ENCODE measurements at places on chromosomes 6 and 20.
A peak's percentile ranks its signal among the peaks of the same experiment; 100 is the strongest.

GRCh38 chr20:51342510-51343236, 199.8 kb downstream of the NFATC2 start:
- no peak for DNase-seq

GRCh38 chr6:168535711-168536110, 94.7 kb downstream of the SMOC2 start:
- no peak for DNase-seq

GRCh38 chr6:170187669-170188566, 103.0 kb downstream of the DLL1 start:
- DNase-seq: no peak

GRCh38 chr6:35072698-35073055, 68.5 kb downstream of the TCP11 start:
- no peak for DNase-seq

DNA sequence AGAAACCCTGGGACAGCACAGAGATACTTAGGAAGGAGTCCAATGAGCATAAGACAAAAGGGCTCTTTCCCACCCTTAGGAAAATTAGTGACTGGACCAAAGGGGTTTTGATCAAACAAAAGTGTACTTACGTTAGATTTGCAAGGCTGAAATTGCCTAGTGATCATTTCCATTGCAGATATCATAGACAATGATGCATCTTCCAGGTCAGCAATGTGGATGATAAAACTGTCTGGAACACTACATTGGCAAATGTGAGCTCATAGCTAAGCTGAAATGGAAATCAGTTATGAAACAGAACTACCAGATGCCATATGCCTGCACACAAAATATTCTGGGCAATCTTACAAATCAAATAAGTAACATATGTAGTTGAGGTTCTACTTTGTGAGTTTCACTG, 34.0 kb downstream of the LY86 start:
- no peak for DNase-seq

DNA sequence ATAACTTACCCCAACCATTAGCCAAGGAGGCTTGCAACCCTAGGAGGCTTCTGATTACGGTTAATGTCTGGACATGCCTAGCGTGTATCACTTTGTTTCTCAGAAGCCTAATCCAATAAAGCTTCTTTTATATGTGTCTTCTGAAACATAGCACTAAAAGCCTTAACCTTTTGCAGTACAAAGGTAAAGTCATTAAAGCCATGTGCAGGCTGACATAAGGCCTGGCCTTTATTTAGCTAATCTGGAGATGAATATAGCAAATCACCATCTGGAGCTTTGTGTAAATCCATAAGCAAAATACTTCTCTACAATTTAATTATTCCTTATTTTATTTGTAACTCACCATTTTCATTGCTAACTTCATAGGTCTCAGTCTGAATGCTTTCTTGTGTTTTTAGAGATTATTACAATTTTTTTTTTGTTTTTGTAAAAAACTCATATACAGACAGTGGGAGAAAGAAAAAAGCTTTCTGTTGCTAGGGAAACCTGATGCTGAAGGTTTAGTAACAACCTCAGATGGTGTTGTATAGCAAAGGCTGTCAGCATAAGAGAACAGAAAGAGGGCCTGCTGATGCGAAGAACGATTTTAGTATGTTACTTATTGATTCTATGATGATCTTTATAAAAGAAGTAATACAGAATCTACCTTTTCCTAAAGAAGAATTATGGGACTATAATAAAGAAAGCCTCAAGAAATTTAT, at the start of gene EYS:
EYS (minus strand) TSS at position 101 of the 701 bp plus-strand sequence. CDS start 211,816 bp downstream, outside the sequence.
- DNase-seq: no peak

DNA sequence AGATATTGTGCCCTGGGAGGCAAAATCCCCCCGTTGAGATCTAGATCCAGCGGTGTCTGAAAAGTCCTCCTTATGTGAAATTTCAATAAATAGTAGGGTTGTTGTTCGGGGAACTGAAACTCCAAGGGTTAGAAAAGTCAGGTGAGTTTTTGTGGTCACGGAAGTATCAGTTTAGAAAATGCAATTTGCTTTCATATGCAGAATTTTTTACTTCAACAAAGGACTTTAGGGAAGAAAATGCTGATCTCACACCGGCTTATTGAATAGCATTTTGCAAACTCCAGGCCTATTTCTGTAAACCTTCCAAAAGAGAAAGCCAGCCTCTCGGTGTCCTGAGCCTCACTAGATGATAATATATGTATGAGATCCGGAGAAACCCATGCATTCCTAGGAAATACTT, 254.7 kb downstream of the TSHZ2 start:
- no peak for DNase-seq

DNA sequence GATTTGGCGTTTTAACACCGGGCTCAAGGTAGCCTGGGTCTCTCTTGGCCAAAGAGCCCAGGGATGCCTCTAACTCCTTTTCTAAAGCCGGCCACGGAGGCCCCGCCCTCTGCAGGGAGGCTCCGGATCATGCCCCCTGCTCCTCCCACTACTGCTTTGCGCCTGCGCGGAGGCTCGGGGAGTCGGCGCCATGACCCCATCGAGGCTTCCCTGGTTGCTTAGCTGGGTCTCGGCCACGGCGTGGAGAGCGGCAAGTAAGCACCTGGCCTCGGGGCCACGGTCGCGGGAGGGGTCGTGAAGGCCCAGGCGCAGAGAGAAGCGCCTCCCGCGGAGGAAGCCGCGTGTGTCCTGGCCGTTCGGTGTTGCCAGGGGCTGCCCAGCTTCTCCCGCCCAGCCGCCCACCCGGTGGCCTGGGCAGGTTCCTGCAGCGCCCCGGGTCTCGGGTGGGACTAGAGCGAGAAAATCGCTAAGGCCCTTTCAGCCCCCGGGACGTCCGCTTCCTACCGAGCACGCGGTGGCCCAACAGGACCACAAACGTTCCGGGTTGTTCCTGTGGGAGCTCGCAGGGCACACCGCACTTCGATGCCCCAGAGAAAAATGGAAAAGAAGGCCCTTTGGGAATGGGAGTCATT, at the start of gene SDHAF4:
SDHAF4 (plus strand) TSS at position 180 of the 632 bp plus-strand sequence; CDS start at position 191, 11 bp downstream.
- peak; percentile 94 for DNase-seq

DNA sequence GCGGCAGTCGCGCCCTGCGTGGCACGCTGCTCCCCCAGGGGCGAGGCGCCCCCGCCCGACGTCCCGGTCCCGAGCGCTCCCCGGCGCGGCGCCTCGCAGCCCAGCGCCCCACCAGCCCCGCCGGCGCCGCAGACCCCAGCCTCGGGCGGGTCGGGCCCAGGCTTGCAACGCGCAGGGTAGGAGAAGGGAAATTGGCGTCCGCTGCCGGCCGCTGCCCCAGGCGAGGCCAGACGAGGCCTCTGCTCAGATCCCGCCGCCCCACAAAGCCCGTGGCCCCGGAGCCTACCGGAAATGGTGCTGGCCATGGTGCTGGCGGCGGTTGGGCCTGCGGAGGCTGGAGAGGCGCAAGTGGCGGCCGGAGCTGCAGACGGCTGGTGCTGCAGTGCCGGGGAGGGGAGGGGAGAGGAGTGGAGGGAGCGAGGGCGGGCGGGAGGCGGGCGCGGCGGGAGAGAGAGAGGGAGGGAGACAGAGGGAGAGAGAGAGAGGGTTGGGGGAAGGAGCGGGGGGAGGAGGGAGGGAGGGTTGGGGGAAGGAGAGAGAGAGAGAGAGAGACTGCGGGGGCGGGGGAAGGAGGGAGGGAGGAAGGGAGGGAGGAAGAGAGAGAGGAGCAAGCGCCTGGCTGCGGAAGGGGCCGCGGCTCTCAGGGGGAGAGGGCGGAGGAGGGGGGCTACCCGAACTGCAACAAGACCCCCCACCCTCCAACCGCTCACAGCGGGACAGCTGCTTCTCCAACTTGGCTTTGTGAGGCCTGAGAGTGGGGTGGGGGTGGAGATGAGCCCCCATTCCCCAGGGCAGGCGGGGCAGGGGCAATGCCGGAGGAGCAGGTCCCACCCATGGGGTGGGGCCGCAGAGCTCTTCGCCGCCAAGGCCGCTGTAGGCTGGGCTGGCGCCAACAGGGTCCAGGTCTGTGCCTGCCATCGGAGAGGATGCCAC, at the start of gene STMN3:
STMN3 (minus strand) TSS at position 384 of the 933 bp plus-strand sequence; CDS start at position 305, 79 bp downstream.
- peak; percentile 77 for DNase-seq

GRCh38 chr20:31906001-31906400, 35.6 kb downstream of the TTLL9 start:
- no peak for DNase-seq

GRCh38 chr20:45495501-45495941, 19.9 kb downstream of the SPINT3 start:
- DNase-seq: no peak

- DNase-seq: no peak
Measured at GRCh38 chr20:35327074-35327976, 35.1 kb upstream of the FAM83C start.

GRCh38 chr6:72825315-72825911, 203.5 kb downstream of the KCNQ5 start:
- no peak for DNase-seq

DNA sequence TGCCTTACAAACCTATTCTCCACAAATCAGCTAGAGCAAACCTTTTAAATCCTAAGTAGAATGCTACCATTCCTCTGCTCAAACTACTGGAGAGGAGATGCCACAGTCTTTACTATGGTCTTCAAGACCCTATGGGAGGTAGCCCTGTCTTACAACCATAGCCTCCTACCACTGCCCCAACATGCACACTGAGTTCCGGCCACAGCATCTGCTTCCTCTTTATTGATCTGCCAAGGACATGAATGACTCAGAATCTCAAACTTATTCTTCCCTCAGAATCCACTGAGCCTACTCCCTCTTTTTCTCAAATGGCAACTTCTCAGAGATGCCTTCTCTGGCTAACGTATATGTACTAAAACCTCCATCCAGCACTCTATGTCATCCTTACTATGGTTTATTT, 12.2 kb upstream of the ANKEF1 start:
- DNase-seq: no peak

DNA sequence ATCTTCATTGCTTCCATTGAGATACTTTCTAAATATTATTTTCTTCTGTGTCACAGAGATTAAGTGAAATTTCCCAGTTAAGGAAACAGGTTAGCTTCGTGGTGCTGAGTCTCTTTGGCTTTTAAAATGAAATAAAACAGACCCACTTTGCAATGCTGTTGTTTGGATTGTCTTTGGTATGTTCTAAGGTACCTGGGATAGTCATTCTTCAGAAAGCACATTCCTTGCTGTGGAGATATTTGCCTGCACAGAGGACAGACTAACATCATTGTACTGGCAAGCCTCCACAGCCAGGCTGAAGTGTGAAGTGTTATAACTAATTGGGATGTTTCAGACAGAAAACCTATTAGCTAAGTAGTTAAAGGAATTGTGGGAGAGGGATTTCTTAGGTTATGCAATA, 148.8 kb upstream of the EPHA7 start:
- DNase-seq: no peak

- no peak for DNase-seq
Measured at GRCh38 chr20:37385176-37385575, 39.2 kb downstream of the SRC start.

- DNase-seq: no peak
Measured at GRCh38 chr6:24240943-24241342, 114.9 kb downstream of the NRSN1 start.

- DNase-seq: no peak
Measured at GRCh38 chr6:167980911-167981580, 16.4 kb upstream of the KIF25 start.

- peak; percentile 45 for DNase-seq
Measured at GRCh38 chr6:293193-294174, 1.2 kb downstream of the DUSP22 start.

- DNase-seq: no peak
Measured at GRCh38 chr20:60352596-60352995, 394.4 kb downstream of the CDH26 start.

DNA sequence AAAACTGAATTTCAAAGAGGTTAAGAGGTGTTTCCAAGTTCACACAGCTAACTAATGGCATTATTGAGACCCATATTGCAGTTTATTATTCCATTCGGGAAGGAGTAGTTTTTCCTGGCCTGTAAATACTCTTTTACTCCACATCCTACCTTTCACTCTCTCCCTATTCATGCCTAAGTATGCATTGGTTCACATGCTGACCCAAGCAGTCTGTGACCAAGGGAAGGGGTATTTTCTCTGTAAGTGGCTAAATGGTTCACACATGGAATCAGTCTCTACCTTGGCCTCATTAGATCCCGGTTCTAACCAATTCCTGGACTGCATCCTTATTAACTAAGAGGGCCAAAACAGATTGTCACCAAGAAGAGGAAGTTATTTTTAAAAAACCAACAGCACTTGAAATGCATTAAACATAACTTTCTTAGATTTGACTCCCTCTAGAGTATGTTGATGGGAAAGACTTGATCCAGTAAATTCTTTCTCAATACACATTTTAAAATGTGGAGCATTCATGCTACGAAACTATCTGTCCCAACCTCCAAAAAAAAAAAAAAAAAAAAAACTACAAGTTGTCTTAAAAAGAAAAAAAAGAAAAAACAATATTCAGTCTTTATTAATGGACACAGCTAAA, 17.8 kb upstream of the RSPO3 start:
- DNase-seq: no peak

GRCh38 chr6:130852844-130853554, 25.8 kb downstream of the SMLR1 start:
- DNase-seq: no peak

- no peak for DNase-seq
Measured at GRCh38 chr6:106637717-106638341, 8.5 kb downstream of the QRSL1 start.

- peak; percentile 43 for DNase-seq
Measured at GRCh38 chr6:41439524-41440418, 104.4 kb downstream of the NCR2 start.

DNA sequence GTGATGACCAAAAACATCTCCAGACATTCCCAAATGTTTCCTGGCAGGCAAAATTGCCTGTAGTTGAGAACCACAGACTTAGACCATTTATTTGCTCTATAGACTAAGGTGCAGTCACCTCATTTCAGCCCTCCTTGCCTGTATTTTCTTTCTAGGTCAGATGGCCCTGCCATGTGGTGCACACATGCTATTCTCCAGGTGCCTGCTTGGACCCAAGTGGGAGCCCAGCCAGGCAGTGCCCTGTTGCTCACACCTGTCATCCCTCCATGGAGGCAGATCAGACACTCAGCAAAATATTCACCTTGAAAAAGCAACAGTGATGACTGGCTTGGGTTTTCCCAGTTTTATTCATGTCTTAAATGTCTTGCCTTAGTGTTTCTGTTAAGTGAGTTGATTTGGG, 311.4 kb downstream of the TFAP2C start:
- no peak for DNase-seq

DNA sequence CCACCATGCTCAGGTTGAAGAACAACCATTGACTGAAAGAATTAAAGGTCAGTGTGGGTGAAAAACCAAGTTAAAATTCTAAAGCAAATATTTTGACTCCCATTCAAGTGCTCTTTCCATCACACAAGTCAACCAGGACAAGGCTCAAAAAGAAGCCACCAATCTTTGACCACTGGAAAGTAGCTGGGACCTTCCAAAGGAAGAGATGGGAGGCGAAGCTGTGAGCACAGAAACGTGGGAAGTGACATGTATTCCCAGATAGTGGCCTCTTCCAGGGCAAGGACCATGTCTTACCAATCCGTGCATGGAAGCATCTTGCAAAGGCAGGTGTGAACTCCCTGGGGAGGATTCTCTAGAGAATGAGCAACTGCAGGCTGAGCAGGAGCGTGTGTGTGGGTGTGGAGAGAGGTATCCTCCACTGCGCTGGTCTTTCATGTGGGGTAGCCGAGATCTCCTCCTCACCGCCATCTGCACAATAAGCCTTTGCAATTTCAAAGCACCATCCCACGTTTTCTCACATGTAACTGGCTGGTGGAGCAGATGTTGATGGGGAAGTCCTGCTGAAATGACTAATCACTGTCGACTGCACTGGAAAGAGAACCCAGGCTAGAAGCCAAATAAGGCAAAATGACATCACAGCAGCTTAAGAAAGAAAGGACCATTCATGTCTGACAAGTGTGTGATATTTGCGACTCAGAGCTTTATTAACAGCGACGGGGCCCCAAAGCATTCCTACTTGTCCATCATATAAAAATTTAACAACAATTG, 189.4 kb upstream of the RREB1 start:
- DNase-seq: peak; percentile 45
